ENCODE measurements at places on chromosomes 6 and 20.

DNA sequence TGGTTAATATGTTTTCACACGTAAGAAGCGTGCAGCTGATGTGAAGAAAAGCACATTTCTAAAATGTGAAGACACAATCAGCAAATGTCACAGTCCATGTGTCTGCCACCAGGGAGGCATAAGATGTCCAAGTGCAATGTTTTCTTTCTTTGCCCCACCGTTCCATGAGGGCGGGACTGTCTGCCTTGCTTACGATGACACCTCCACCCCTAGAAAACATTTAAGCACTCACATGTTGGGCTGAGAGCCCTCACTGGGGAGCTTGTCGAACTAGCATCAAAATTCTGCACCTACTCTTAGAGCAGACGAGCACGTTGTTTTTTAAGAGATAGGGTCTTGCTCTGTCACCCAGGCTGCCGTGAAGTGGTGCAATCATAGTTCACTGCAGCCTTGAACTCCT, 57.6 kb downstream of the PSMG4 start:
- no peak for DNase-seq

- DNase-seq = no peak
Measured at GRCh38 chr20:1946762-1947534, 46.9 kb downstream of the PDYN start.

- DNase-seq = peak; percentile 87
Measured at GRCh38 chr6:169158174-169158573, 95.5 kb downstream of the THBS2 start.

- no peak for DNase-seq
Measured at GRCh38 chr6:162684961-162685360, 42.6 kb downstream of the PRKN start.

GRCh38 chr6:105179244-105180065, at the start of gene POPDC3:
Gene POPDC3 (minus strand): TSS chr6:105180014. CDS start chr6:105161909, 18,105 bp downstream.
- DNase-seq = peak; percentile 57

GRCh38 chr6:160991406-160992060, at the start of gene MAP3K4:
Gene MAP3K4 (plus strand): TSS chr6:160991769. CDS start chr6:160991932, 163 bp downstream.
- DNase-seq = peak; percentile 85

- peak; percentile 48 for DNase-seq
Measured at GRCh38 chr6:121430514-121431460, 4.7 kb upstream of the GJA1 start.

GRCh38 chr20:17627101-17627955, 54.7 kb downstream of the RRBP1 start:
- no peak for DNase-seq

DNA sequence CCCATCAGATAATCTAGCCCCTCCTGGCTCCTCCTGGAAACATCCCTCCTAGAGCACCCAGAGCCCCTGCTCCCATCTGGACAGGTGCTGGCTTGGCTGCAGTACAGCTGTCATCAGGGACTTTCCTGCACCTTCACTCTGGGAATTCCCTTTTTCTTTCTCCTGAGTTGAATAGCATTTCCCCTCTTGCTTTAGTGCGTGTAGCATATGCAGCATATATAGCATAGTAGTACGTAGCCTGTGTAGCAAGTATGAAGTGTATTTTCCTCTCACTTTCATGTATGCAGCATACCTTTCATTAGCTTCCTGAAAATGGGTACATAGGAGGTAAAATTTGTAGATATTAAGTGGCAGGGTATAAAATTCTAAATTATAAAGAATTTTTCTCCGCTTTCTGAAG, 352.9 kb downstream of the ESR1 start:
- DNase-seq = no peak

GRCh38 chr20:40805592-40805991, 116.6 kb upstream of the MAFB start:
- DNase-seq = no peak

DNA sequence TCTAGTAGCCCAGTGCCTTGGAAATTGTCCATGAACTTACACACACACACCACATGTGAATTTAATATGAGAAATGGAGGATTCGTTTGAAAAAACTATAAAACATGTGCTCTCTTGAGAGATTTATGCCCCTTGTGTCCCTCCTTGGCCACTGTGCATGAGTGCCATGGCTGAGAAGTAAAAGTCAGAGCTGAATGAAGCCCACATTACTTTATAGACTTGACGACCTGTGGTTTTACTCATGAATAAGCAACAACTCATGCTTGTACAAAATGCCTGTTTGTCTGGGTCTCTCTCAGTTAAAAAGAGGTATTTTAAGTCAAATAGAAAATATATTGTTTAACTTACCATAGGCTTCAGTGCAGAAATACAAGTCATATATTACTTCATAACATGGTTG, 102.7 kb downstream of the KCNQ5 start:
- DNase-seq = peak; percentile 38

- no peak for DNase-seq
Measured at GRCh38 chr6:2509711-2510110, 241.0 kb downstream of the MYLK4 start.

GRCh38 chr20:8005033-8005432, 14.5 kb downstream of the TMX4 start:
- DNase-seq = no peak

DNA sequence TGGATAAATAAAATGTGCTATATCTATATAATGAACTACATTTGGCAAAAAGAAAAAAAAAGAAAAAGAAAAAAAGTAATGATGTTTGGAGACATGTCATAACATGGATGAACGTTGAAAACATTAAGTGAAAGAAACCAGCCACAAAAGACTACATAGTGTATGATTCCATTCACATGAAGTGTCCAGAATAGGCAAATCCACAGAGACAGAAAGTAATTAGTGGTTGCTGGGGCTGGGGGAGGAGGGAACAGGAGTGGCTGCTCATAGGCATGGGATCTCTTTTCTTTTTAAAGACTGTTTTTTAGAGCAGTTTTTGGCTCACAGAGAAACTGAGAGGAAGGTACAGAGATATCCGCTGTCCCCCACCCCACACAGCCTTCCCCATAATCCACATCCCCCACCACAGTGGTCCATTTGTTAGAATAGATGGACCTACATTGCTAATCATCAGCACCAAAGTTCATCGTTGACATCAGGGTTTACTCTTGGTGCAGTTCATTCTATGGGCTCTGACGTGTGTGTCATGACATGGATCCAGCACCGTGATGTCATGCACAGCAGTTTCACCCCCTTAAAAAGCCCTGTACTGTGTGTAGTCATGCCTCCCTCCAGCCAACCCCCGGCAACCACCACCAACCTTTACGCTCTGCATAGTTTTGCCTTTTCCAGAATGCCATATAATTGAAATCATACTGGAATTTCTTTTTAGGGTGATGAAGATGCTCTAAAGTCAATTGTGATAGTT, 240.9 kb upstream of the RREB1 start:
- DNase-seq = peak; percentile 55

GRCh38 chr6:38078671-38079070, 259.1 kb downstream of the ZFAND3 start:
- DNase-seq = no peak

DNA sequence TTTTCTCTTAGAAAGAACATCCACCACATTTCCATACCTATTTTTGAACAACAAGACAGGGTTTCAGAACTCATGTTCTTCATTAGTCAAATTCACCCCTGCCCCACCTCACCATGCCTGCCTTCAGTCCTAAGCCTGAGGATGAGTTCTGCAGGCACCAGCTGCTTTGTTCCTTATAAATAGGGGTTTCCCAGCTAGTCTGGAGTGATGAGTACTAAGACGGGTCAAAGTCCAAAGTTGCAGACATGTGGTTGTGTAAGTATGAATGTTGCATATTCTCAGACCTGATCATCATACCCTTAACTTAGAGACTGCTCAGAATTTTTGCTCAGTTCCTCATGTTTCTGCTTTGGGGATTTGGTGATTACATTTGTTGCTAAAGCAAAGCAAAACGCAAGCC, 257.7 kb upstream of the CDYL start:
- DNase-seq = peak; percentile 39

DNA sequence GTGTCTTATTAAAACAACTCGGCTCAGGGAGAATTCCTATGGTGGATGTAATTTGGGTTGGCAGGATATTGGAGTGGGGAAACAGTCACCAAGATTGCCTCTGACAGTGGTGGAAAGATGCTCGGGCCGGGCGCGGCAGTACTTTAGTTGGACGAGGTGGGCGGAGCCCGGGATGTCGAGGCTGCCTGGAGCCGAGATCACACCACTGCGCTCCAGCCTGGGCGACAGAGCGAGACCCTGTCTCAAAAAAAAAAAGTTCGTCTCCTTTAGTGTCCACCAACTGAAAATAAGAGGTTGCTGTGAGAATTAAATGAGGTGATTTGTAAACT, 621 bp downstream of the NOL7 start:
- DNase-seq = peak; percentile 31

- no peak for DNase-seq
Measured at GRCh38 chr6:168226061-168226752, 93.4 kb downstream of the DACT2 start.

- DNase-seq = no peak
Measured at GRCh38 chr6:93968126-93968525, 548.8 kb upstream of the EPHA7 start.

DNA sequence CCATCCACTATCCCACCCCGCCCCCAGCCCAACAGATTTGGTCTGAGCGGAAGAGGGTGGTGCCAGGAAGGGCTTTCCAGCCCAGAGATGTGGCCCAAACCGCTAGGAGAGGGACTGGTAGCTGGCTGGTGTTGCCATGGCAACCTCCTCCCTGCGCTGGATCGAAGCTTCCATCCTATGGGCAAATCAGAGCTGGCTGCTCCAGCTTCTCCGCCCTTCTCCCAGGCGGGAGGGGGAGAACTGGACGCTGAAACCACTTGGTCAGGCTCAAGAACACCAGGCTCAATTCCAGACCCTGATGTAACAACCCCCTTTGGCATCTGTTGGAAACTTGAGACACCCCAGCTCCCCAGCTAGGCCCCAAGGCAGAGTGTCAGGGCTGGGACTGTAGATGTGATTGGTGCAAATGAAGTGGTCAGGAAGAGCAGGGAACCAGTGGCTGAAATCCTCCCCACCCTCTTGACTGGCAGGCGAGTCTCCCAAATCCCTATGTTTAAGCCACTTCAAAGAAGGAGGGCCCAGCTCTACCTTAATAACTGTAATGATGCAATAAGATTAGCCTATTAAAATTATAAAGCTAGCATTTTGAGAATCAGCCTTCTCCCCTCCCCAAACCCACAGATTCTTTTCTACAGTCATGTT, 4.2 kb downstream of the RIMS4 start:
- DNase-seq = peak; percentile 16

DNA sequence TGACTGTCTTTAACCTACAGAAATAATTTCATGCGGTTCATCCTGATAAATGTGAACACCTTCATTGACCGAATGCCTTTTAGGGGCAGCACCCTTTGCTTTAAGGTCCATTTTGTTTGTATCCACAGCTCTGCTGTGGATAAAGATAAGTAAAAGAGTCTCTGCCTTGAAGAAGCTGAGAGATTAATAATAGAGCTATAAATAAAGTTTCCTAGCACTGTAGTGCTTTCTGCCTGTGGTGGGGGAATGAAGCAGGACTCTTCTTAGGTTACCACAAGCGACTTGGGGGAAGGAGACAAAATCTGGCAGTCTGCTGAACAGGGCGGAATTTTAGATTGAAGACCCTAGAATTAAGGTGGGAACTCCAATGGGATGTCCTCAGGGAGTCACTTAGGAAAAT, 57.6 kb downstream of the EYA4 start:
- DNase-seq = no peak

- no peak for DNase-seq
Measured at GRCh38 chr6:5280920-5281319, 19.6 kb downstream of the FARS2 start.

- no peak for DNase-seq
Measured at GRCh38 chr6:119145111-119145510, 66.6 kb upstream of the FAM184A start.

DNA sequence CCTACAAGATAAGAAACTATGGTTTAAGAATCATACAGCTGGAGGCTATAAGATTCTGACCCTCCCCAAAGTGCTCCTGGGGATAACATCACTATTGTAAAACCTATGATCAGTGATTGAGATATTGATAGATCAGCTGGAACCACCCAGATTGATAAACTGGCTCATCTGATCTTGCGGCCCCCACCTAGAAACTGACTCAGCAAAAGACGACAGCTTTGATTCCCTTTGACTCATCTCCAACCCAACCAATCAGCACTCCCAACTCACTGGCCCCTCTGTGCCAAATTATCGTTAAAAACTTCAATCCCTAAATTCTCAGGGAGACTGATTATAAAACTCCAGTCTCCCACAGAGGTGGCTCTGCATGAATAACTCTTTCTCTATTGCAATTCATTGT, 106.4 kb downstream of the SCP2D1 start:
- DNase-seq = no peak

GRCh38 chr20:6185268-6185667, 62.4 kb upstream of the FERMT1 start:
- no peak for DNase-seq

GRCh38 chr6:114068116-114068515, 97.2 kb upstream of the HDAC2 start:
- no peak for DNase-seq

- no peak for DNase-seq
Measured at GRCh38 chr6:124854338-124854922, 107.8 kb upstream of the RNF217 start.

- DNase-seq = no peak
Measured at GRCh38 chr6:169223006-169223405, 30.6 kb downstream of the THBS2 start.

DNA sequence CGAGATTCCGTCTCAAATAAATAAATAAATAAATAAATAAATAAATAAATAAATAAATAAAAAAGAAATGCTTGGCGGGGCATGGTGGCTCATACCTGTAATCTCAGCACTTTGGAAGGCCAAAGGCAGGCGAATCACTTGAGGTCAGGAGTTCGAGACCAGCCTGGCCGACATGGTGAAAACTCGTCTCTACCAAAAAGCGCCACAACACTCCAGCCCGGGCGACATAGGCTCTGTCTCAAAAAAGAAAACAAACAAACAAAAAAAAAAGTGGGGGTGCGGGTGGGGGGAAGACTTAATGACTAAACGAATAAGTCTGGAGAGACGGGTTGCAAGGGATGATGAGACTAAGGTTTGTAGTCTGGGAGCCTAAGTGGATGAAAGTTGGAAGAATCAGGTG, 170.7 kb downstream of the SLC16A10 start:
- no peak for DNase-seq

DNA sequence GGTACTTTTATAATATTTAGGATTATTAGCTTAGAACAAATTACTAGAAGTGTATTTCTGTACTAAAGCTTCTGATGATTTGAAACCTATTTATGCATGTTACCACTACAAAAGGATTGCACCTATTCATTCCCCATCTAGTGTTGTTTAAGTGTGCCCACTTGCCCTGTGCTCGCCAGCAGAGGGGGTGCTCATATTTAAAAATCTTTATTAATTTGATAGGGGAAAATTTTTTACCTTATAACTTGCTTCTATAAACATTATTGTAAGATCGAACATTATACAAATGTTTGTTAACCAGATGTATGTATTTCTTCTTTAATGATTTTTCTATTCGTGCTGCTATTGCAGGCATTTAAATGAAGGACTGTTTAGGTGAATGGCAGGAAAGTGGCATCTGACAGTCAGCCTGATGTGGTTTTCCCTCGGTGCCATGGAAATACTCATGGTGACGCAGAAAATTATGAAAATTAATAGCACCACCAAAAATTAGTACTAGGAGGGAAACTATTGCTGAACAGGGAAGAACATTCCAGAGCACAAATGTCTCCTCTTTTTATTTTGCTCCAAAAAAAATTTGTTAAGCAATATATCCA, 44.1 kb upstream of the FNDC1 start:
- no peak for DNase-seq

- DNase-seq = no peak
Measured at GRCh38 chr20:37630166-37630565, 63.7 kb upstream of the CTNNBL1 start.

- no peak for DNase-seq
Measured at GRCh38 chr20:43957392-43957791, 42.7 kb downstream of the TOX2 start.

- no peak for DNase-seq
Measured at GRCh38 chr6:501891-502601, 110.5 kb downstream of the IRF4 start.

All from fibroblast of skin of right biceps (primary cell).